ENCODE measurements at places on chromosomes 2 and 18. TPM values are rescaled to one million over a fixed set of nuclear protein-coding genes. Genes with fewer than 3 reads are reported as not detected.

DNA sequence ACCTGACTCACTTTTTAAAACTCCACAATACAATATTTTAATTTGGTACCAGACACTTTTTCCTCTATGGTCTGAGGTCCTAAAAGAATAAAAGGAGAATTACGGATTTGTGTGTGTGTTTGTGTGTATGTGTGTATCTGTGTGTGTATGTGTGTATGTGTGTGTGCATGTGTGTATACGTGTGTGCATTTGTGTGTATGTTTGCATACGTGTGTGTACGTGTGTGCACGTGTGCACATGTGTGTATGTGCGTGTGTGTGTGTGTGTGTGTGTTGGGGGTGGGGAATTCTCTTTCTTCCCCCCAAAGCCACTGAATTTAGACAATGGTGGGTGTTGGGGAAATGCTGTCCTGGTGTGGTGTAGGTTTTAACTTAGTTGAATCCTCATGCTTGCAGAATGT, 807.7 kb upstream of the SALL3 start:
- no peak overlapping the region for H3K27ac ChIP-seq
- no peaks in the 10 kb centered on the region for H3K36me3 ChIP-seq
- H3K4me3 ChIP-seq, result no peak overlapping the region

DNA sequence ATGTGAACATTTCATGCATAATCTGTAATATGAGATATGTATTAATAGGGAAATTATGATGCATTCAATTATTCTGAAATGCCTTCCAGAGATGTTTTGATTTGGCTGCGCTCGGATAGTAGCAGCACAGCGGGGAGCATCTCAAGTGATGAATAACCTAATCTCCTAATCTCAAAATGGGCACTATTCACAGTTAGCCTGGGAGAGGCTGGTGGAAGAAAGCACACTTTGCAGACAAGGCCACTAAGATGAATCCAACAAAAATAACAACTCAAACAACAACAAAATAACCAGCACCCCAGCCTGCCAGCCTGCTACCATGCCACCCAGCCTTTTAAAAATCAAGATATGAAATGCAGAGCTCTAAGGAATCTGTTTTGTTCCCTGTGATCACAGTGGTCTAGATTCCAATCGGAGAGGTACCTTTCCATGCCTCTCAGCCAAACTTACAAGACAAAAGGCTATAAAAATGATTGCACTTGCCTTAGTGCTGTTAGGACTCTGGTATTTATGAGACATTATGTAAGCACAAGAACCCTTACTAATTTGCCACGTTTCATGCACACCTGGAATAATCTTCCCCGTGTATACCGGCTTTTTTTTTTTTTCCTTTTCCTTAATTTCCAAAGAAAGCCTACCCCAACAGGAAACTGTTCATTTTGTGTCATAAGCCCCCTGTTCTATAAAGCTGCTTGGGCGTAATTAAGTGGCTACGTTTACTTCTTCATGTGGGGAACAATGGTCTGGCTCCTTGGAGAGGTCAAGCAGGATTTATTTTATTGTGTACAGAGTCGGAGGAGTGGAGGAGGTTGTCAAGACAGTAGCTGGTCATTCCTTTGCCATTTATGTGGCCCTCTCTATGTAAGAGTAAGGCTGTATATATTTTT, 526.9 kb upstream of the FANCL start:
- no peaks in the 10 kb centered on the region for H3K36me3 ChIP-seq
- no peak for DNase-seq
- no peak overlapping the region for H3K27ac ChIP-seq
- no peaks in the 10 kb centered on the region for H3K4me1 ChIP-seq
- H3K4me3 ChIP-seq, result no peak overlapping the region
- no peaks in the 10 kb centered on the region for H3K27me3 ChIP-seq

GRCh38 chr2:167293943-167294775, 405.9 kb downstream of the XIRP2 start:
- peaks cover 22% of the 10 kb centered on the region for H3K36me3 ChIP-seq
- no peak overlapping the region for H3K27ac ChIP-seq
- H3K27me3 ChIP-seq, result no peaks in the 10 kb centered on the region
- H3K4me1 ChIP-seq, result no peaks in the 10 kb centered on the region
- DNase-seq, result peak; percentile 49

DNA sequence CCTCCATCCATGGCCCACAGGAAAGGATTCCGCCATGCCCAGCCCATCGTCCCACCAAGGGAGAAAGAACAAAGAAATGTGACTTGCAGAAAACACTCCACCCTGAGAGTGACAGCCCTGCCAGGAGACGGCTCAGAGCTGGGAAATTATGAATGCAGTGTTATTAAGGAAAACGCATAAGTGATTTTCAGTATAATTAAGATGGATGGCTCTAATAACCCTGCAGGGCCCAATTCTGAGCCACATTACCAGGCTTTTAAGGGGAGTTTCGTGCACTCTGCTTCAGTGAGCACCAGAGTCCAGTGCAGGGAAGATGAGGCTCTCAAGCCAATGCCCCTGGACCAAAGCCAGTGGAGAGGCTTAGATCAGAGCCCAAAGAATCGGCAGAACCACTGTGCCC, 10.6 kb upstream of the TEX51 start:
- H3K27ac ChIP-seq, result no peak overlapping the region
- peaks cover 18% of the 10 kb centered on the region for H3K27me3 ChIP-seq
- no peaks in the 10 kb centered on the region for H3K4me1 ChIP-seq
- DNase-seq, result no peak

- H3K27ac ChIP-seq, result peak overlapping the region; percentile 16
- H3K36me3 ChIP-seq, result peaks cover 7% of the 10 kb centered on the region
- no peak for DNase-seq
- no peak overlapping the region for H3K4me3 ChIP-seq
These were observed 49.2 kb upstream of the TGIF1 start for GRCh38 chr18:3400567-3401296.

The ELOA2 gene
- total RNA-seq, result not detected
